ENCODE measurements at places on chromosomes 7 and 10.

GRCh38 chr10:132732518-132732917 is 53.4 kb downstream of the NKX6-2 start:
- no peak for DNase-seq

DNA sequence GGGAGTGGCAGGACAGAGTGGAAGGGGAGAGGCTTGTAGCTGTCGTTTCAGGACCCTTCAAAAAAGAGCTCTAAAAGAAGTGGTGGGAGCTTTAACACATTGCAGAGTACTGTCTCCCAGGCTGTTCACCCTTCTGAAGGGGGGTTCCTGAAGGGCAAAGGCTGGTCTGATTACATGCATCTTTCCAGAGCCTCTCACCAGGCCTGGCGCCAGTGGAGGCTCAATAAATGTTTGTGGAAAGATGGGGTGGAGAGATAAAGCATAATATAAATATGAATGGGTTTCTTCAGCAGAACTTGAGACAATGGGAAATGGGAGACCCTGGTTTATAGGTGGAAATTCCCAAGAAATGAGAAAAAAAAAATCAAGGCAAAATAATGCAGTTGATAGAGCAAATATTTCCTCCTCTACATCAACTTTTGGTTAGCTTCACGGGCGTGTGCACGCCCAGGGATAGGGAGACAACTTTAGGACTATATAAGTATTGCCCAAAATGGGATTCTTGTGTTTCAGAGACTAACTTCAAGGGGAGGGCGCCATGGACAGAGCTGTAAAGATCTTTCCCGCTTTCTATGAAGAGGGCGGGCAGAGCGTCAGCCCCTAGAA is 613 bp upstream of the BUB3 start:
- no peak for DNase-seq

DNA sequence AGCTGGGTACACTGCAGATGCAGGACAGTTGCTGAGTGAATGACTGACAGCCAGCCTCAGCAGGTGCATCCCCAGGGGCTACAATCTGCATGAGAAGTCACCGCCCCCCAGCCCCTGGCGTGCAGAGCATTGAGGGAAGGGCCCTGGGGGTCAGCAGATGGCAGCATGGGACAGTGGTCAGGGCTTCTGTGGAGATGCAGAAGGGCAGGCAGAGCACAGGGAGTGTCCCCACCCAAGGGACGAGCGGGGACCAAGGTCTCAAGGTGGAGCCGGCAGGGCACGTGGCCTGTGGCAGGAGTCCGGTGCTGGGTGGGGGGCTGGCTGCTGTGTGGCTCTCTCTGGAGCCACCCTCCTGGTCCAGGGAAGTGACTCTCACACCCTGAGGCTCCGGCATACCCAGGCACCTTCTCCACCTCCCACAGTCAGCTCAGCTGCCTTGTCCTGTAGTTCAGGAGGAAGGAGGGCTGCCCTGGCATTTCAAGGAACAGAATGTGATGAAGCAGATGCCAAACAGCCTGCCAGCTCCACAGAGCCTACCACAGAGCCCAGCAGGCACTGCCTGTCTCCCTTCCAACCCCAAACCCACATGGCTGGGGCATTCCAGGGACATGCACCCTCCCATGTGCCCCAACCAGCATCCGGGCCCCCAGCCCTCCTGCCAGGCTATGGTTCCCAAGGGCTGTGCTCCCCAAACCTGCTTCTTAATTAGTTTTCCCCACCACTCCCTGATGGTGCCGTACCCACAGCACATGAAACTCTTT is 114.5 kb downstream of the TMEM130 start:
- no peak for DNase-seq

- DNase-seq: no peak
These were observed 463.9 kb downstream of the PARD3 start for GRCh38 chr10:34351161-34351560.

DNA sequence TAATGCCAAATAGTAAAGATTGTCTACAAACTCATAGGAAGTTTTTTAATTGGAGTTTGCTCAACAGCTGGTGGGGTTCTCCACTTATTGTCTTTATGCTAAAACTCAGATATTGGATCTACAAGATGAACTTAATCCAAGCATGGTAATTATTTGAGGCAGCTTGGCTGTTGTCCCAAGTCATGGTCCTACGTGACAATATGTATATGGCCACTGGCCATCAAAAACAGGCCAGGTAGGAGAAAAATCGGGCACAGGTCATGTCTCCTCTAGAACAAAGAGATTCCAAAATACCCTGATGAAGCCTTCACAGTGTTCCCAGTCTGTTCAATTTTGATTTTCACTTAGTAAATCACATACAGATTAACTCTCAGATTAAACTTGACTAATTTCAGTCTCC is 606.4 kb downstream of the TNS3 start:
- no peak for DNase-seq

GRCh38 chr7:155663937-155664336 is 19.5 kb downstream of the RBM33 start:
- no peak for DNase-seq

DNA sequence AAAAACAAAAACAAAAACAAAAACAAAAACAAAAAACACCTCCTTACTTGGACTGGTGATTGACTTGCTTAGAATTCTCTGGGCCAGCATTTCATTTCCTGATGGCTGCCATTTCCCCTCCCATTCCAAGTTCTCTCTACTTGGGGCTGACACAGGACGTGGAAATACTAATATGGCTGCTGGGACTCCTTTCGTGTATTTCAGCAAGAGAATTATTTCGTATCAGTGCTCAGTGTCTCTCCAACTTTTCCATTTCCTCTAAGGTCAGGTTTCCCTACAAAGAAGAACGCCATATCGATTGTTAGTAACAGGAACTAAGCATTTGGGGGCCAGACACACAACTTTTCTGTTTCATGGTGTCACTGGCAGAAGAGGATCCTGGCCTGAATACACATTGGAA is 22.5 kb upstream of the VAX1 start:
- DNase-seq: no peak

GRCh38 chr10:114718374-114718773 is 60.3 kb upstream of the ABLIM1 start:
- DNase-seq: no peak

- DNase-seq: no peak
These were observed 36.1 kb downstream of the RALA start for GRCh38 chr7:39659356-39660013.

DNA sequence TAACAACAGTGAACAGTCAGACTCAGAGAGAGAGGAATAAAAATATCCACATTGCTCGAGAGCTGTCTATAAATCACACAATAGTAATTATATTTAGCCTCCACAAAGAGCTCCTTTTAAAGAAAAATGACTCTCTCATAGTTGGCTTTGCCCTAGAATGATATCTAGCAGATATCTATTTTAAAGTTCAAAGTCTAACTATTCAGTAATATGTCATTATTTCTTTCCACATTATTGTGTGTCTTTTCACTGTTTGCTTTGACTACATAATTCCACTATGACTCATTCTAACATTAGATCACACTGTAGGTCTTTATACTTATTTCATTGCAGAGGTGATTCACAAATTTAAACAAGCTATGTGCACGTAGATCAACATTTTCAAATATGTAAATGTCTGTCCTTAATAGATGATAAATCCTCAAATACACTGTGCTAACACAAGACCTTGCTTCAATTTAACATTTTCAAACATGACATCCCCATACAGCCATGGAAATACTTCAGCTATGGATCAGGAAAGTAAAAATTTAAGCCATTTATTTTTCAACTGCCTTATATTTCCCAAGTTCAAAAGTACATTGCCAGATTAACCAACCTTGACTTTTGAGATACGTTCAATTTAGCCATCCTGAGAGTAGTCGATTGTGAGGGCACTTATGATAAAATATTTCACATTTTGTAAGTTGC is 99.9 kb upstream of the AKR1E2 start:
- DNase-seq: no peak

- no peak for DNase-seq
These were observed 87.3 kb downstream of the EVX1 start for GRCh38 chr7:27329909-27330308.

- no peak for DNase-seq
These were observed 97.6 kb upstream of the ZNF804B start for GRCh38 chr7:88661921-88662320.

GRCh38 chr10:100740476-100741377 is 4.7 kb upstream of the PAX2 start:
- DNase-seq: no peak

DNA sequence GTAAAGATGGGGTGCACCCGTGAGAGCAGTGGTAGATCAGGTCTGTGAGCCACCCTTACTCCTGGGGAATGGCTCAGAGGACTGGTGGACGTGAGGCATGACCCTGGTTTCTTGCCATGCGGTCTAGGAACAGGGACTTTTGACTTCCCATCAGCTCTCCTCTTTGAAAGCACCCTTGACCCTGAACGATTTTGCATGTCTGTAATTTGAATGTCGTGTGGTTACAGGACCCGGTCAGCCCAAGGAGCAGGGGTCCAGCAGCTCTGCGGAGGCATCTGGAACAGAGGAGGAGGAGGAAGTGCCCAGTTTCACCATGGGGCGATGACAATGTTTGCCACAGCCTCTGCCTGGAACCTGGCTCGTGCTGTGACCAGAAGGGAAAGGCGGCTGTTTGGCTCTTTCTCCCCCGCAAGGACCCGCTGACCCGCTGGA is 8.6 kb upstream of the ORAI2 start:
- no peak for DNase-seq

DNA sequence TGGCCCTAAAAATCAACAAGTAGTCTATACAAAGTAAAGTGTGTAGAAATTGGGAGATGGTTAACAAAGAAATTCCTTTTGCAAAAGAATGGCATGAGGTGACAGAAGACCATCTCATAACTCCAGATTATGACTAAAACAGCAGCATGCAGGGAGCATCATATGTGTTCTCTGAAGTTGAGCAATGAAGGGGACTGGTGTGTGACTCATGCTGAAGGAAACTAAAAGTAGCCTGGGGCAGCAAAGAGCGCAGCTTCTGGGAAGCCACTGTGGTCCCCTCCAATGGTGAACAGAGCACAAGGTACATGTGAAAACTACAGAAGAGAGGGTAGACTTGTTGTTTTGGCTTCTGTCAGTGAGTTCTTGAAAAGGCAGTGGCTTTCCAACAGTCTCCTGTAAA is 133.4 kb downstream of the MACC1 start:
- DNase-seq: no peak

DNA sequence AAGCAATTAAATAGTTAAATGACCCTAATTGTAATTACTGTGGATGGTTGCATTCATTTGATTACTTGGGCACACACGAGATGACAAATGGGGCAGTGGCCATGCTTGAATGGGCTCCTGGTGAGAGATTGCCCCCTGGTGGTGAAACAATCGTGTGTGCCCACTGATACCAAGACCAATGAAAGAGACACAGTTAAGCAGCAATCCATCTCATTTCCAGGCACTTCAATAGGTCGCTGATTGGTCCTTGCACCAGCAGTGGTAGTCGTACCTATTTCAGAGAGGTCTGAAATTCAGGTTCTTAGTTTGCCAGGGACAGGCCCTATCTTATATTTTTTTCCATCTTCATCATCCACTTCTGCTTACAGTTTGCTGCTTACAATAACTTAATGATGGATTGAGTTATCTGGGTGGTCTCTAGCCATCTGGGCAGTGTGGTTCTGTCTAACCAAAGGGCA is 8.3 kb downstream of the PCBD1 start:
- peak; percentile 51 for DNase-seq

DNA sequence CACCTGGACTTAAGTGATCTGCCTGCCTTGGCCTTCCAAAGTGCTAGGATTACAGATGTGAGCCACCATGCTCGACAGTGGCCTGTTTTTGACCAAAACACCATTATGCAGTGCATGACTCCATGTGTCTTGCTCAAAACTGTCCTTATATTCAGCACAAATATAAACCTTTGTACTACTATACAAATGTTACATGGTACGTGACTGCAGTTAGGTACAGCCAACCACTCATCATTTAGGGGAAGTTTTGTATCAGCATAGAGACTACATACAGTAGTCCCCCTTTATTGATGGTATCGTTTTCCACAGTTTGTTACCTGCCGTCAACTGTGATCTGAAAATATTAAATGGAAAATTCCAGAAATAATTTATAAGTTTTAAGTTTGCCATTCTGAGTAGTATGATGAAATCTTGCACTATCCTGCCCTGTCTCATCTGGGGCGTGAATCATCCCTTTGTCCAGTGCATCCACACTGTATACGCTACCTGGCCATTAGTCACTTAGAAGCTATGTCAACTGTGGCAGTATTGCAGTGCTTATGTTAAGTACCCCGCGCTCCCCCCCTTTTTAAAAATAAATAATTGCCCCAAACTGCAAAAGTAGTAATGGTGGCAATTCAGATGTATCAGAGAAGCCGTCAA is 23.3 kb upstream of the ZNF282 start:
- DNase-seq: no peak

GRCh38 chr7:86643561-86644281 is at the start of gene GRM3:
Gene GRM3, plus strand, starts transcription at chr7:86643909. Its CDS starts 121,237 bp downstream, at chr7:86765146.
- DNase-seq: no peak

DNA sequence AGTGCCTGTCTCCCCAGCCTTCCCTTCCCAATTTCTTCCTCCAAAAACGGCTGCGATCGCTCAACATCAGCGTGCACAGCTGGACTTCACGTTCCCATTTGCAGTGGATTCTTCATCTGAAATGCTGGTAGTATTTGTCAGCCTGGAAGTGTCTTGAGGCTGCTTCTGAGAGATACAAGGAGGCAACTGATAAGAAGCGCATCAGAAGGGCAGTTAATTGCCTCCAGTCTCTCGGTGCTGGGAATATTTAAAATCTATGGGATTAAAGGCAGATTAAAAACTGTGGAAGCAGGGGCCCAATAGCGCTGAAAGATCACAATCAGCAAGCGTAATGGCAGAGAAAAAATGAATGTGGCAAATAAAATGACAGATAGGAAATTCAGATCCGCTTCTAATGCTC is 450.0 kb downstream of the GATA3 start:
- no peak for DNase-seq

DNA sequence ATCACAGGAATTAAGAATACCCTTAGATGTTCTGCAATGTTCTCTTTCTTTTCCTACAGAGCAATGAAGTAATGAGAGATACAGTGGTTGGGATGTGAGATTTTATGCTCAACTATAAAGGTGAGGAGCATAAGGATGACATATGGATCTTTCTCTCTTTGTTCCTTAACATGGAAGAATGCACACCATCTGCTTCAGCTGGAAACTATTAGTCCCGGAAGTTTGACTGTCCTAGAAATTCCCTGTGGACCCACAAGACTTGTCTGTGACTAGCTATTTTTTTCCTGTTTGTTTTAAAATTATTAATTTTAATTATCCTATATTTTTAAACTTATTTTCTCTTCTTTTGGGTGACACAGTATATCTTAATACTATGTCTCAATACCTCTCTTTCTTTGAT is 80.2 kb downstream of the DKK1 start:
- no peak for DNase-seq

DNA sequence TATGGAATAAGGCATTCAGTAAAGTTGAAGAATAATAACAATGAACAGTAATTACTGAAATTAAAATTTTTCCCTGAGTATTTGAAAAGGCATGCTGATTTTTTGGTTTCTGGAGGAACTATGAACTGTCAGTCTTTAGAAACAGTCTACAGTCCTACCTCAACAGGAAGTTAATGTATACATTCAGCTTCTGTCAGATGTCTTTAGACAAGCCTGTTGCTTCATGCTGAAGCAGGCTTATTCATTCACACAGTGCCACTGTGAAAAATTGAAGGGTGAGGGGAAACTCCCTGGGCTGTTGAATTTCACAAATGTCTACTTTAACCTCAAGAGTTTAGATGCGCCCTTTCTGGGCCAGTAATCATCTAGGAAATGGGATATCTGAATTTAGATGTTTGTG is 3.5 kb downstream of the NRF1 start:
- DNase-seq: peak; percentile 18

GRCh38 chr7:295155-296154 is 5.5 kb downstream of the FOXL3 start:
- no peak for DNase-seq
